ENCODE measurements at places on chromosomes 4 and X.

GRCh38 chr4:14083150-14083549 is 455.6 kb upstream of the BOD1L1 start:
- no peak for DNase-seq

GRCh38 chrX:20547611-20548051 is 280.9 kb upstream of the RPS6KA3 start:
- DNase-seq: no peak

GRCh38 chrX:29813174-29813573 is 402.2 kb upstream of the MAGEB2 start:
- DNase-seq: no peak

DNA sequence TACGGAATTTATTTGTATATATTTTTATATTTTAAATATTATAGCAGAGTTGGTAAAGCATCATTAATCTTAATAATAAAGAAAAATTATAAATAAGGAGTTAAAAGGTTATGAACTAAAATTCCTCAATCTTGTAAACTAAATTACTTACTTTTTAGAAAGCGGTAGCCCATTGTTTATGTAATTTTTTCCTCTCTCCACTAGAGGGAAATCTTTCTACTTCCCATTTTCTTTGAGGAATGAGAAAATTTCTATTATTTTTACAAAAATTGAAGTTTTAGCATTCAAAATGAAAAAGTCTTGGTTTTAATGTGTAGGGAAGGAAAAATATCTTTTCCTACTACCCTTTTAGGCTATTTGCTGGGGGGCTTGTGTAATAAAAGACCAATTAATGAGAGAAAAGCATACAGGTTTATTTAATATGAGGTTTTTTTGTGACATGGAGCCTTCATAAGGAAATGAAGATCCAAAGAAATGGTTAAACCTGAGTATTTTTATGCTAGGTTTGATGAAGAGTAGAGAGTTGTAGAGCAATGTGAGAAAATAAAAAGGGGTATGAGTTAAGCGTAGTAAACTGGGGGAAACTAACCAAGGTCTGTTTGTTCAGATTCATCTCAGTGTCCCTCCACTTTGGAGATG is 68.7 kb upstream of the ADAD1 start:
- peak; percentile 45 for DNase-seq

DNA sequence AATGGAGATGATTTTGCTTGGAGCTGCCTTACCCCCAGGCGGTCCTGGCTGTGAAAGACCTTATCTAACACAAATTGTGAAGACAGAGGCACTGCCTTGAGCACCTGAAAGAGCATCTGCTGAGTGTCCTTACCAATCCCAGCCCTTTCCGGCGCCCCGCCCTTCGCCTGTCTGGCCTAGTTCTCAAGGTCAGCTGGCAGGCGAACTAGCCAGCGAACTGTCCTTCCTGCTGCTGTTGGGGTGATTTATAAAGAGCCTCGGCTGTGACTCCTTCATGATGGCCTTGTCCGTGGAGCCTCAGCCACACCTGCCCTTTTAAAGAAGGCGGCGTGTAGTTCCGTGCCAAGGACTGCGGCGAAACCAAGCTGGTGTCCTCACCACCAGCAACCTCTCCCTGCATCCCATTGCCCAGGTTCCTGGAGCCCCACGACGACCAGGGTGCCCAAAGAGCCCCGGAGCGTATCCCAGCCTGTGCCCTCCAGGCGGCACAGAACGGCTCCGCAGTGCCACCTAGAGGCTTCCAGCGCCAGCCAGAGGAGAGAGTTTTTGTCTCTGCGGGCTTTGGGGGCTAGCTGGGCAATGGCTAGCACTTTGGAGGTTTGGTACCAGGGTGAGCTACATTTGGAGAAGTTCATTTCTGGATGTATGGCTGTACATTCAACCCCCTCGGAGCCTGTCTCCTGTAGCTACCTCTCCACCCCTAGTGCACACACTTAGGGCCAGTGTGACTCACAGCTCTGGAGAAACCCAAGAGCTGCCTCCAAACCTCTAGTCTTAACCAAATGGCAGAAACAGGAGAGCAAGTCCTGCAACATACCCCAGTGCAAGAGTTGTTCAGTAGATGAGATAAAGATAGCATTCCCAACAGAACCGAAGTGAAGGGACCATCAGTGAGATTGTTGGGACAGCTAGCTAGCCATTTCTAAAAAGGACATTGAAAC is 36.8 kb upstream of the VMA21 start:
- DNase-seq: no peak

DNA sequence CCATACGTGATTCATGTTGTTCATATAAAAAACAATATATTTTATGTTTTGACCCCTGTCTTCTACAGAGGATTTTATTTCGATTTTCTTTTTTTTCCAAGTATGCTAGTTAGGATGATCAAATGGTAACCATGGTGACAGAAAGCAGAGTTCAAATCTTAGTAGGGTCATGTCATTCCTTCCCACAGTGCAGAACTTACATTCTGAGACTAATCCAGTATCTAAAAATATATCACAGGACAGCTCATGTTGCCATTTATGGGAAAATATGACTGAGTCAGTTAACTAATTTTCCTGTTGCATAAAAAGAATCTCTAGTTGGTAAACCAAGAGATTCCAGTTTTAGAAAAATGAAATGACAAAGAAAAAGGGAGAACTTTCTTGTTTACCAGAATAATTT is 209.5 kb downstream of the PARM1 start:
- no peak for DNase-seq

GRCh38 chrX:155215443-155216178 is 649 bp upstream of the VBP1 start:
- no peak for DNase-seq

DNA sequence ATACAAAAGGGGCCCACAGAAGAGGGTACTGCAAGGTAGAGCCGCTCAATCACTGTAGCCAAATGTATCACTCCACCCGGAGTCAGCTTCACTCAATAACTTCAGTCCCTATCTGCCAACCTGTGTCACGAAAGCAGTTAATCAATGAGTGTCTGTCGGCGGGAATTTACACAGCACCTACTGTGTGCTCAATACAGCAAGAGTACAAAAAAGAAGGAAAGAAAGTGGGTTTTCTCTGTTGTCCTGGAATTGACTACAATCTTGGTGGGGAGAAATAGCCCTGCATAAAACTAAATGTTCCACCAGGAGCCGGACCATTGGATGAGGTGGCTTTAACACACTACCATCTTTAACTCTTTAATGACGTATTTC is 780 bp upstream of the NKRF start:
- DNase-seq: no peak

DNA sequence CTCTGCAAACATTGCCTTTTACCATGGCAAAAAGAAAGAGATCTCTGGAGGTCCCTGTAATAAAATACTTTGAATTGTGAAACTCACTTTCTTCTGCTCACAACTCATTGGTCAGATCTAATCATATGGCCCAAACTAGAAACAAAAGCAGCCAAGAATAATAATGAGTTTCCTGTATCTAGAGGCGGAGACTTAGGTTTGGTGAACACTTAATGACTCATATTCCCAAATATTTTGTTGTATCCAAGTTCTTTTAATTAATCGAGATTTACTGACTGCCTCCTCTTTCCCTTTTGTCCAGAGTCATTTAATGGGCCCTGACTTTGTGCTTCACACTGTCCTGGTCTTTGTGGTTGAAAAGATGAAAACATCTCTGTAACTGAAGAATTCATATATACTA is 190.6 kb downstream of the CCSER1 start:
- DNase-seq: no peak

DNA sequence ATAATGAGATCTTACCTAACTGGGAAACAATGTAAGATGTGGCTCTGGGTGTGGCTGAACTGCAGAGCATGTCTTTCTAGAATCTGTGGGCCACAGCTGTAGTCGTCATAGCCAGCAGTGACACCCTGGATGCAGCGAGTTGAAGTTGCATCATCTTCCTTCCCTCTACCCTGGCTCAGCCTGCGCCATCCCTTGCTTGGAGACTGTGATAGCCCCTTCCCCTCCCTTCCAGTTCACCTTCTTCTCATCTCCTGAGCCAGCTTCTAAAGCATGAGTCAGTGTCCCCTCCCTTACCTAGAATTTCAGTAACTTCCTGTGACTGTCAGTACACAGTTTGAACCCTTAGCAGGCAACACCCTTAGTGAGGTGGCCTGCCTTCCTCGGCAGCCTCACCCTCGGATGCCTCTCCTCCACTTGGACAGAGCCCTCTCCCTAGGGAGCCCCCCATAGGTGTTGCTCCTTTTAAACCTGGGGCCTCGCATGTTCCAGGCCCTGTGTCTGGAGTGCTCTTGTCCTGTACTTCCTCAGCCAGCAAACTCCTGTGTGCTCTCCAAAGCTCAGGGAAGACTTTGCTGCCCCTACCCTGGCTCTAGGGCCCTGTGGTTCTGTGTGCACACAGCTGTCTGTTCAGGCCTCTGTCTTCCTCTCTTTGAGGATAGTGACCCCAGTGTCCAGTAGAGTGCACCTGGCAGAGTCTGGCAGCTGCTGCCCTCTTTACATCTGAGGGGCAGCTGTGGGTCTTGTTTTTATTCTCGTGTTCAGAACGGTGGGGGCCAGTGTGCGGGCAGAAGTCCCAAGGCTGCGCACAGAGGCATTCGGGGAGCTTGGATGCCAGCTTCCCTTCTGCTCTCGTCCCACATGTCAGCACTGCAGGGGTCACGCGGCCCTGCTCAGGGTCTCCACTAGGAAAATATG is 43.7 kb upstream of the TADA2B start:
- DNase-seq: no peak

DNA sequence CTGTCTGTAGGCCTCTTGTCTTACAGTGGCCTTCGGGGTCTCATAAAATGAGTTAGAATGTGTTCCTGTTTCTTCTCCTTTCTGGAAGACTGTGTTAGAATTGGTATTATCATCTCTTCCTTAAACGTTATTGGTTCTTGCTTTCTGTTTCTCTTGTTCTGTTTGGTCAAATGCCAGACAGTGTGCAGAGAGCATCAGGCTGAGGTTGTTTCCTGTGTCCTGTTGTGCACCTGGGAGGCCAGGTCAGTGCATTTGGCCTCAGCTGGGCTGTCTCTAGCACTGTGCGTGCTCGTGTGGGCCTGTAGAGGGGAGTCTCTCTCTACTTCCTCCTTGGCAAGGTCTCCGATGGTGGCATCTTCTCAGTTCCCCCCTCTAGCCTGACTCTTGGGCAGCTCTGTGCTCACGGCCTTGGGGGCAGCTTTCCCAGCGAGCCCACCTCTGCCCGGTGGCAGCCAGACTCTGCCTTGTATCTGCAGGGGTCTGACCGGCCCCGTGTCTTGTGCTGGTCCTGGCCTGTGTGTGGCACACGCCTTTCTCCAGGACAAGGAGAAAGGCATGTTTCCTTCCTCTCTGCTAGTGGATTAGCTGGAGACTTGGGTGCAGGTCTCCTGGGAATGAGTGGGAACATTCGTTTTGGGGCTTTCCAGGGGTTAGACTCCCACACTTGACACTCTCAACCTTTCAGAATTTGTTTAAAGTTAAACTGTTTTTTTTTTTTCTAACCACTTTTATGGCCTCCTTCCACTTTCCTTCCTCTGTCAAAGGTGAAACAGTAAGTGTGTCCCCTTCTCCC is 62.3 kb downstream of the FAM193A start:
- DNase-seq: no peak

- no peak for DNase-seq
These were observed 92.9 kb downstream of the HMX1 start for GRCh38 chr4:8778760-8779159.

GRCh38 chrX:41441934-41442823 is 5.0 kb upstream of the NYX start:
- peak; percentile 91 for DNase-seq

- DNase-seq: no peak
These were observed 59.7 kb downstream of the LRRC66 start for GRCh38 chr4:51960486-51960885.

DNA sequence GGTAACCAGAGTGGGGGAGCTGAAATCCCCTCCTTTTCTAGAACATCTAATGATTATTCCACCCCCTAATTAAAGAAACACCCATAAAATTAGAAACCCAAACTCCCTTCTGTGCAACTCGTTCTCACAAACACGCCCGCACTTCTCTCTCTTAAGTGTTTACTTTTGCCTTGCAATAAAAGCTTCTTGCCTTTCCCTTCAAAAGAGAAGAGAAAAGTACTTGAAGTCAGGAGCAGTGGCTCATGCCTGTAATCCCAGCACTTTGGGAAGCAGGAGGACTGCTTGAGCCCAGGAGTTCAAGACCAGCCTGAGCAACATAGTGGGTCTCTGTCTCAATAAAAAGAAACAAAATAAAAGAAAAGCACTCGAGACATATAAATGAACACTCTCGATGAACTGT is 3.6 kb upstream of the GPR173 start:
- DNase-seq: no peak

DNA sequence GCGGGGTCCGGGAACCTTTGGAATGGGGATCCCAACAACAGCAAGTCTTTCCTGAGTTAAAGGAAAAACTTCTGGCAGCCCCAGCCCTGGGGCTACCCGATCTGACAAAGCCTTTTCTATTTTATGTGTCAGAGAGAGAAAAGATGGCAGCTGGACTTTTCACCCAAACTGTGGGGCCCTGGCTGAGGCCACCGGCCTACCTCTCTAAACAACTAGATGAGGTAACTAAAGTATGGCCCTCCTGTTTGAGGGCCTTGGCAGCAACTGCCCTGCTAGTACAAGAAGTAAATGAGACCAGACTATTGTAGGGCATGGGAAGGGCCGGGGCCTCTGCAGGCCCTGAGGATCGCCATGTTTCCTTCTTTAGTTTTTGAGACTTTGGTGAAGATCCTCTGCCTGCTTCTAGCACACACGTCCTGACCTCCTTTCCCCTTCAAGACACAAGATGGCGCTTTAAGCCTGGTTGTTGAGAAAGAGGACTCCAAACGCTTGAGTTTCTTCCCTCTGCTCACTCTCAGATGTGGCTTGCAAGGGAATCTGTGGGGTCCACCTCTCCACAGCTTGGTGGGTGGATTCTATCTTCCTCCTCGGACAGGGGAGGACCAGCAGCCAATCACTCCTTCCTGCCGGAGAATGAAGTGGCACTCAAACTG is 18.5 kb upstream of the DRD5 start:
- peak; percentile 61 for DNase-seq

DNA sequence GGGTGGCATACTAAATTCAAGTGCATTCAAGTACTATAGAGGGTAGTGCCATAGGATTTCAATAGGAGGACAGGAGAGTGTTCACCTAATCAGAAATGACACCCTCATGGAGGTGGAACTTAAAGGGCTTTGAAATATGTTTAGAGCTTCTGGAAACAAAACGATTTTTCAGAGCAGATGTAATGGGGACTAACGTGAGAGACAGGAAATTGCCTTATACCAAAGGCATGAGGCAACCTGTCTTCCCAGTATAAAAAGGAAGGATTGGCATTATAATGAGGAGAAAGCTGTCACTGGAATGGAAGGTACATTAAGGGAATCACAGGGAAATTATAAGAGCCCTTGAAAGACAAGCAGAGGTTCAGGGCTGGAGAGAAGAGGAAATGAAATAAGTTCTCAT is 116.3 kb upstream of the PNPLA4 start:
- no peak for DNase-seq
